ENCODE measurements at places on chromosomes 13 and 19.

GRCh38 chr13:70448820-70449219 lies 340.6 kb upstream of the KLHL1 start:
- DNase-seq, result no peak

- no peak for DNase-seq
Observed at GRCh38 chr19:8489561-8490394, 12.7 kb downstream of the PRAM1 start.

DNA sequence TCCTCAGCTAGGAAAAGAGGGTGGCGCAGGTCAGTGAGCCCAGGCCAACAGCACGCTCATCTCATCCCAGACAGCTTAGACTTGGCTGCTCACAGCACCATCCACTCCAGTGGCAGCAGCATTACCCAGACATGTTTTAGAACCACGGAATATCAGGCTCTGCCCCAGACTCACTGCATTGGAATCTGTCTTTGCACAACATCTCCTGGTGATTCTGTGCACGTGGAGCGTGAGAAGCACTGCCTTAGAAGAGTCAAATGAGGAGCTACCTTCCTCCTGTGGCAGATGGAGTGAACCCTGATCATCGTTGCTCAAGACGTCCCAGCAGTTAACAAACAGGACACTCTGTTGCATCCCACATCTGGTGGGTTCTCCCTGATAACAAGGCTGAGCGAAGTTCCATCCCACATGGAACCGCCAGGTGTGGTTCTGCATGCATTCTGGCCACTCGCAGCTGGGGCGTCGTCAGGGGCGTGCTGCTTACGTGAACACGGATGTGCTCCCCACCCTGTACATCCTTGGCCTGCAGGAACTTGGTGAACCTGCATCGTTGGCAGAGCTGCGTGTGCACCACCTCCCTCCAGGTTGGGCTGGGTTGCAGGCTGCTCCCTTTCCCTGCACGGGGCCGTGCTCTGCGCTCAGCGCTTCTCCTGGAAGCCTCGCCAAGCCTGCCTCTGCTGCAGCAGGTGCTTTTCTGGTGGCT lies 25.2 kb upstream of the ATP11A start:
- no peak for DNase-seq

- DNase-seq, result no peak
Observed at GRCh38 chr13:26999499-26999898, 172.1 kb downstream of the USP12 start.

DNA sequence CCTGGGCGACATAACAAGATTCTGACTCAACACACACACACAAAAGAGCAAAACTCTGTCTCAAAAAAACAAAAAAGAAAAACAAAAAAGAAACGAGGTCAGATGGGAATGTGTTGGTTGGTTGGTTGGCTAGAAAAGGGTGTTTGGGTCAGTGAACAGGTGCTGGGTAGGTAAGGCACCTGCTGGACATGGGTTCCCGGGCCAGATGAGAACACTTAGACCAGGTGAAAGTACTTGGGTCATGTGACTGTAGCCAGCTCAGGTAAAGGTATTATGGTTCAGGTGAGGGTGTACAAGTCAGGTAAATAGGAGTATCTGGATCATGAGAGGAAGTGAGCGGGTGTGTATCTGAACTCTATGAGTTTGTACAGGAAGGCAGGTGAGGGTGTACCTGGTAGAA lies 14.5 kb upstream of the ZNF414 start:
- no peak for DNase-seq

All from fibroblast of skin of right quadriceps (primary cell).